Endodermal cell (in vitro differentiated cells): ENCODE measurements at places on chromosomes 11 and 22. TPM values are rescaled to one million over a fixed set of nuclear protein-coding genes. Genes with fewer than 3 reads are reported as not detected.

The CCDC73 gene
- not detected in 3 replicates for total RNA-seq

The FGF3 gene
- not detected in 3 replicates for total RNA-seq

The HBG1 gene
- not detected in 3 replicates for total RNA-seq

The CTSW gene
- total RNA-seq = not detected in 2 replicates

The INS gene
- not detected in 3 replicates for total RNA-seq

The CHCHD10 gene
- 90.0 to 103 TPM (median 102 TPM) in 3 replicates for total RNA-seq
